Hepatocyte (in vitro differentiated cells): ENCODE measurements at places on chromosomes 4 and X. TPM values are rescaled to one million over a fixed set of nuclear protein-coding genes. Genes with fewer than 3 reads are reported as not detected.

The NKX6-1 gene
- total RNA-seq = not detected in 2 replicates

The PWWP3B gene
- total RNA-seq = 32.2 and 34.9 TPM in 2 replicates

The NPNT gene
- 198 and 228 TPM in 2 replicates for total RNA-seq

The ENAM gene
- total RNA-seq = 0.20 and 4.4 TPM in 2 replicates

The DMRTC1B gene
- total RNA-seq = 0.16 and 3.0 TPM in 2 replicates

The DAPP1 gene
- total RNA-seq = 1.1 and 2.0 TPM in 2 replicates

The CT45A3 gene
- not detected in 2 replicates for total RNA-seq

The IL1RAPL1 gene
- 2.7 and 3.9 TPM in 2 replicates for total RNA-seq

The ENPEP gene
- 7.1 and 8.7 TPM in 2 replicates for total RNA-seq

The PNMA5 gene
- 0.07 and 0.08 TPM in 2 replicates for total RNA-seq

The RBPJ gene
- 54.8 and 74.5 TPM in 2 replicates for total RNA-seq

The CFAP47 gene
- total RNA-seq = 0.13 and 1.8 TPM in 2 replicates

The TACR3 gene
- 0.27 and 0.32 TPM in 2 replicates for total RNA-seq

The ARHGAP4 gene
- total RNA-seq = 3.3 and 6.4 TPM in 2 replicates

The CCDC110 gene
- total RNA-seq = 0.73 and 3.0 TPM in 2 replicates

The MAGEC3 gene
- not detected in 2 replicates for total RNA-seq

The PNMA3 gene
- total RNA-seq = 14.4 and 19.1 TPM in 2 replicates
